Ascending aorta (tissue), 2 donors: ENCODE measurements at places on chromosomes 4 and X. TPM values are rescaled to one million over a fixed set of nuclear protein-coding genes. Genes with fewer than 3 reads are reported as not detected.

Gene CABS1
- not detected for total RNA-seq

Gene GPR143
- total RNA-seq: not detected

DNA sequence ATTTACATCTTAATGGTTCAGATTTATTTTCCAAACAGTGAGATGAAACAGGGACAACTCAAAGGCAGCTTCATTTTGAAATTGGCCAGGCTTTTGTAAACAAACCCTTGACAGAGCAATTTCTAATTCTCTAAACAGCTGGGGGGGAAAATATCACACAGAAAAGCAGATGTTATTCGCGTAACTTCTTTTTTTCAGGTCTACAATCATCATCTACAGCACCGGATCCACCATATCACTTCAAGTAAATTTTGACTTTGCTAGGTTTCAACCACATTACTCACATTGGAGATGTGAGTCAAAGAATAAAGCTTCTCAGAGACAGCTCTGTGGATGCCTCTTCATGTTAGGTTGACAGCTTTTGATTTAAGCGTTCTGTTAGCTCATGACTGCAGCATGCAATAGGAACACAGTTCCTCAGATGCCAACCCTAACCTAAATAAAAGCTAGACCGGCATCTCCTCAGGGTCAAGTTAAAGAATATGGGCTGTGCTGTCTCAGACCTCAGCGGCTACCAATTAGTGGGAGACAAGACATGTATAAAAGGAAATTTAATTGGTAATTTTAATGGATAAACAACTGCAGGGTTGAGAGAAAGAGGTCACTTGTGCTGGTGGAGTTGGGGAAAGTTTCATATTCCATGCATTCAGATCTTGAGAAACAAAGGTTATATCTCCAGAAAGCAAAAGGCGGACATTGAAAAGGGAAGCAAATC lies 26.8 kb downstream of the AMELX start:
- no peaks in the 10 kb centered on the region for H3K27me3 ChIP-seq
- no peaks in the 10 kb centered on the region for H3K36me3 ChIP-seq
- H3K27ac ChIP-seq: no peak overlapping the region
- H3K4me1 ChIP-seq: no peaks in the 10 kb centered on the region
- DNase-seq: no peak

Gene GPR119
- total RNA-seq: not detected

Gene ASMT
- total RNA-seq: 37.5 TPM
